ENCODE measurements at places on chromosomes 6 and 20.

DNA sequence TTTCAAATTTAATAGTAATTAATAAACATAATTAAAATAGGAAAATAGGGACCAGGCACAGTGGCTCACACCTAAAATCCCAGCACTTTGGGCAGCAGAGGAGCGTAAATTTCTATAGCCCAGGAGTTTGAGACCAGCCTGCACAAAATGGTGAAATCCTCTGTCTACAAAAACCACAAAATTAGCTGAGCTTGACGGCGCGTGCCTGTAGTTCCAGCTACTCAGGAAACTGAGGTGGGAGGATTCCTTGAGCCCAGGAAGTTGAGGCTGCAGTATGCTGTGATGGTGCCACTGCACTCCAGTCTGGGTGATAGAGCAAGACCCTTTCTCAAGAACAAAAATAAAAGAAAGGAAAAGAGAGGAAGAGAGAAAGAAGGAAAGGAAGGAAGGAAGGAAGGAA is 1387.0 kb upstream of the ADGRB3 start:
- no peak for DNase-seq

- DNase-seq = no peak
Observed at GRCh38 chr6:4727217-4727616, 49.0 kb upstream of the CDYL start.

DNA sequence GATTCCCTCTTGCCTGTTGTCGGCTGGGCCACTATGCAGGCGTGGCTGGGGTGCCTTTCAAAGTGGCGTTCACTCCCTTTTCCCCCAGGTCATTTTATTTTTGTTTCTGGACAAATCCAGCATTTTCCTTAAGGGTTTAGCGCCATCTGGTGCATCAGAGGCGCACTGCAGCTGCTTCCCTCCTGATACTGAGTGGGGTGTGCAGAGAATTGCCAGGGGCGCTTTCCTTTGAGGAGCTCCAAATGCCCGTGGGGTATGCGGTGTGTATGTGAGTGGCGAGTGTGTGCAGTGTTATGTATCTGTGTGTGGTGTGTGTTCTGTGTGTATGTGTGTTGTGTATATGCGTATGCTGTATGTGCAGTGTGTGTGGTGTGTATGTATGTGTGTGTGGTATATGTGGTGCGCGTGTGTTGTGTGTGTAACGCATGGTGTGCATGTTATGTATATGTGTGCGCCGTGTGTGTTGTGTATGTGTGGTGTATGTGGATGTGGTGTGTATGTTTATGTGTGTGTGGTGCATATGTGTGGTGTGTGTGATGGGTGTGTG is 100.1 kb upstream of the AGPAT4 start:
- DNase-seq = peak; percentile 31

DNA sequence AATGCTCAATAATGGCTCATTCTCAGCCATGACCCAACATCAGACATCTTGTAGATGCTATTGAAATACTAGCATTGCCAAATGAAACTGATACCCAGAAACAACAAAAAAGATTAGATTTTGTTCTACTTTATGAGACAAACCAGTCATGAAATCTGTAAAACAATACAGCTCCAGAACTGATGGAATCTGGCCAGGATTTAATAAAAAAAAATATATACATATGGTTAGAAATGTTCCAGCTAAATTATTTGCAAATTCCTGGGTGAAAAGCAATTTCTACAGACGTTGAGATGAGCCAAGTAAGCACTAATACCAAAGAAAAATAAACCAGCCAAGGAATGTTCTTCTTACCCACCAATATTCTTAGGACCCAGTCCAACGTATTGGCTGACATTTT is 201.3 kb downstream of the EPHA7 start:
- no peak for DNase-seq

GRCh38 chr20:43565758-43566104 is 6.9 kb downstream of the SGK2 start:
- DNase-seq = no peak

DNA sequence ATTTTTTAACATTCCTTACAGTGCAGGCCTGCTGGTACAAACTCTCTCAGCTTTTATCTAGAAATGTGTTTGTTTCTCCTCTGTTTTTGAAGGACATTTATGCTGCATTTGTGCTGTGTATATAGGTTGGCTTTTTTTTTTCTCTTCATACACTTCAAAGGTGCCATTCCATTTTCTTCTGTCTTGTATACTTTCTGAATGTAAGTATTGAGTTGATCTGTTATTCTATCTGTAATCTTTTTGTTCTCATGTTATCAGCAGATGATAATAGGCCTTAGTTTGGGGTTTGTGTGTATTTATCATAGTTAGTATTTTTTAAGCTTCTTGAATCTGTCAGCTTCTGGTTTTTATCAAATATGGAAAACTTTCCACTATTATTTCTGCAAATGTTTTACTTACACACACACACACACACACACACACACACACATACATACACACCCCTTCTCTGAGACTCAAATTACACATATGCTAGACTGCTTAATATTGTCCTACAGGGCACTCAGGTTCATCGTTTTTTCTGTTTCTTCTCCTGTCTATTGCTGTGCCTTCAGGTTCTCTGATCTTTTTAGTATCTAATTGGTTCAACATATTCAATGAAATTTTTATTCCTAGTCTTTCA is 74.6 kb downstream of the RPP40 start:
- no peak for DNase-seq

DNA sequence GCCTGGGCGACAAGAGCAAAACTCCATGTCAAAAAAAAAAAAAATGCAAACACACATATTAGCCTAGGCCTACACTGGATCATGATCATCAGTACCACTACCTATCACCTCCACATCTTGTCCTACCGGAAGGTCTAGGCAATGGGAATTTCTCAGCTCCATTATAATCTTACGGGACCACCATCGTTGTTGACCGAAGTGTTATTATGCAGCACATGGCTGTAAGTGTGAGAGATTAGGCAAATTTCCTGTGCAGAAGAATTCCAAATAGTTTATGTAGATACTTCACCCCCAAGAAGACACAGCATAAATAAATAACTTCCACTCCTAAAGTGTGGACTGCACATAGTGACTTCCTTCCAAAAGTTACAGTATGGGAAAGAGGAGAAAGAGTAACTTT is 16.8 kb upstream of the KIAA1755 start:
- no peak for DNase-seq

GRCh38 chr20:17612287-17612991 is 42.6 kb downstream of the DSTN start:
- DNase-seq = peak; percentile 50

GRCh38 chr20:49969946-49970345 is 12.8 kb upstream of the SNAI1 start:
- no peak for DNase-seq

DNA sequence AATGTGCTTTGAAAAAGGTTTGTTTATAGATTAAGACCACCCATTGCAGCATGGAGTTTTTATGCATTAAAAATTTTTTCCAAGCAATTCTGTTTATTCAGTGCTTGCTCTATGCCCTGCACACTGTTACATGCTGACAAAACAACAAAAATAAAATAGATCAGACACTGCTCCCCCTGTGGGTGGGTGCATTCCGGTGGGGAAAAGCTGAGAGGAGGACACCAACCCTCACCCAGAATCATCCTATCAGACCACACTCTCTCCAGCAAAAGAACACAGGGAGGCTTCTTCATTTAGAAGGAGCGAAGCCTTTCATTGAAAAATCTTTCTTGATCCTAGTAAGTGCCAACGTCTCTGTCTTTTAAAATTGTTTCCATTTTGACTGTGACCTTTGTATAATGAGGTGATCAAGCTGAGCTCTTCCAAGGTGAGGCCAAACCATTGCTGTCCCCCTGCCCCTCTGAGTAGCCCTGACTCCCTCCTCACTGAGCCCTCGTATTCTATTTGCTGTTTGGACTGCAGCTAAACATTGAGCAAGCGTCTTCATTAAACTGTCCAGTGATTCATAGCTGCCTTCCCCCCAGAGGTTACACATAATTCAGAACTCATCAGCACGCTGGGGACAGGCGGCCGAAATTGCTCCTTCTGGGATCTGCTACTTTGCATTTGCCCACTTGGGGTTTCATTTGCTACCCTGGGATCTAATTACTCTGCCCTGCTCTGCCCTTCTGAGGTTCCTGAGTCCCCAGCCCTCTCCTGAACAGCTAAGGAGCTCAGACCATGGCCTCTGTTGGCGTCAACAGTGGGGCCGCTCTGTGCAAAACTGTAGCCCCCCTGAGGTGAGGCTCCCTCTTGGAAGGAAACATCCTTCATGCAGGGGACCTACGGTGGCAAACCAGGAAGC is 102.4 kb downstream of the F13A1 start:
- DNase-seq = no peak

DNA sequence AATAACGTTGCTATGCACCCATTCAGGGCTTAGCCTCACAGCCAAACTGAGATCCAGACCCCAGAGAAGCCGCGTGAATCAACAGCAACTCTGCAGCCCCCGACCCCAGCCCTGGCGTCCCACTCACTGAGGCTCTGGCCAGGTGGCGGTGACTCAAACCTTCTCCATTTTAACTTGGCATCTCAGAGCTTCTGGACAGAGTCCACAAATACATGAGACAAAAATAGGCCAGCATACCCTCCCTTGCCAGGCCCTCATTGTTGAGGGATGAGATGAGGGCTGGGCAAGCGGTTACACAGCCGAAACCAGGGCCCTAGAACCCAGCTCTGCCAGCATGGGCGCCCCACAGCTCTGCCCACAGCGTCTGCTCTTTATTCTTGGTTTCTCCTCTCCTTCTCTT is 118.4 kb downstream of the MYLK4 start:
- no peak for DNase-seq

GRCh38 chr6:129672341-129672682 is 37.7 kb downstream of the ARHGAP18 start:
- peak; percentile 10 for DNase-seq

- DNase-seq = no peak
Observed at GRCh38 chr6:13553646-13554045, 20.8 kb upstream of the SIRT5 start.

DNA sequence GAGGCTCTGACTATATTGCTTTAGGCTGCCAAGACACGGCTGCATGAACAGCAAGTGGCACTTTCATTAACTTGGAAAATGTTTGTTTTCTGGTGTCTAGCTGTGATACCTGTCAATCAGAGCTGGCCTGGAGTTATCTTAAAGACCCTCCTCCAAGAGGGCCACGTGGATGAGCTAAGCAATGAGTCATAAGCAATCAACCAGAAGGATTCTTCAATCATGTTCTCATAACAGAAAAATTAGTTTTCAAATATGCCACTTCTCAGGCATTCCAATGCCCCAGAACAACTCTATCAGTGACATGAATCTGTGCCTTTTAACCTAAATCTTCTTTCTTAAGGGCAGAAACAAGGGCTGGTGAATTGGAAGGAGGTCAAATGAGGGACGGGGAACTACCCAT is 283.0 kb downstream of the HTR1B start:
- no peak for DNase-seq

GRCh38 chr6:53530346-53530745 is 14.6 kb downstream of the GCLC start:
- DNase-seq = no peak

- no peak for DNase-seq
Observed at GRCh38 chr20:33010133-33010504, 2.6 kb downstream of the BPIFB2 start.

- DNase-seq = no peak
Observed at GRCh38 chr6:128363020-128363813, 157.2 kb downstream of the PTPRK start.

DNA sequence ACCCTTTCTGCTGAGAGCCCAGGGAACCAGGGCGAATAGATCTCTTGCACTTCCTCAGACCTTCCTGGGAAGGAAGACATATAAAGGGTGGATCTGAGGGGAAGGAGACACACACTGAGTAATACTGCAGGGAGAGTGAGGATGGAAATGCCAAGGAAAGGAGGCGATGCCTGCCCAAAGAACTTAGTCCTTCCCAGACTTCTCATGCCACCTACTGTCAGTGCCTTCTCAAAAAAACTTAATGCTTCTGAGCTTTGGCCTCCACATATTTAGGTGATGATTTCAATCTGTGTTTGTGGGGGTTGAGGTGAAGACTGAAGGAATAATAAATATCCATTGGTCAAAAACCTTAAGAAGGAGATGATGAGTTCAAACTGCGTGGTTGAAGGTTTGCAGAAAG is 9.7 kb downstream of the BTN3A1 start:
- no peak for DNase-seq

- DNase-seq = no peak
Observed at GRCh38 chr20:63315731-63316491, 22.9 kb downstream of the COL20A1 start.

DNA sequence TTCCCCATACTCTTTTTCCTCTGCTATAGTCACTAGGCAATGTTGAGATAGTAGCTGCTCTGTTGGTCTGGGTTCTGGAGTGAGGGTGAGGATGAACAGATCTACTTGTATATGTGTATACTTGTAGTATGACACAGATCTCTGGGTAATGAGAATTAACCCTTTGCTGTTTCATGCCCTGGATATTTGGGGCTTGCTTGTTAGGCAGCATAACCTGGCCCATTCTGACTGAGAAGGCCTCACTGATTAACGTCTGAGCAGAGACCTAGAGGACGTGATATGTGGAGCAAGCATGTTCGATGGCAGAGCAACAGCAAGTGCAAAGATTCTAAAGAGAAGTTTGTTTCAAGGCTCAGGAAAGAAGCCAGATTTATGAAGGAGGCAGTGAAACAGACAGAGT is 94.4 kb downstream of the TRMT6 start:
- DNase-seq = no peak

DNA sequence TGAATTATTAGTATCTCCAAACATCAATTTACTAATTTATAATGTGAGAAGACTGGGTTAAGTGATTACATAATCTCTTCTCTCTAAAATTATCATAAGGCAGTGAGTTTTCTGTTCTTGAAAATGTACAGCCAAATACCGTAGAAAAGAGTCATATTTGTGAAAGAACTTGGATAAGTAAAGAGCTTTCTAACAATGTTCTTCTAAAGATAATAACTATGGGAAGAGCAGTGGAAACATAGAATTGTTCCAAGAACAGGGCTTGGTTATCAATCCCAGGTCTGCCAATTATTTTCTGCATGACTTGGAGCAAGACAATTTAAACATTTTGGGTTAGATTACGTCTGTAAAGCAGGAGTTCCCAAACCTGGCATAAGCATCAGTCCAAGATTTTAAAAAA is 198.1 kb upstream of the SGK1 start:
- no peak for DNase-seq

- no peak for DNase-seq
Observed at GRCh38 chr6:91213229-91213901, 626.5 kb upstream of the MAP3K7 start.

GRCh38 chr6:116247285-116247684 is 6.6 kb downstream of the TSPYL4 start:
- no peak for DNase-seq

DNA sequence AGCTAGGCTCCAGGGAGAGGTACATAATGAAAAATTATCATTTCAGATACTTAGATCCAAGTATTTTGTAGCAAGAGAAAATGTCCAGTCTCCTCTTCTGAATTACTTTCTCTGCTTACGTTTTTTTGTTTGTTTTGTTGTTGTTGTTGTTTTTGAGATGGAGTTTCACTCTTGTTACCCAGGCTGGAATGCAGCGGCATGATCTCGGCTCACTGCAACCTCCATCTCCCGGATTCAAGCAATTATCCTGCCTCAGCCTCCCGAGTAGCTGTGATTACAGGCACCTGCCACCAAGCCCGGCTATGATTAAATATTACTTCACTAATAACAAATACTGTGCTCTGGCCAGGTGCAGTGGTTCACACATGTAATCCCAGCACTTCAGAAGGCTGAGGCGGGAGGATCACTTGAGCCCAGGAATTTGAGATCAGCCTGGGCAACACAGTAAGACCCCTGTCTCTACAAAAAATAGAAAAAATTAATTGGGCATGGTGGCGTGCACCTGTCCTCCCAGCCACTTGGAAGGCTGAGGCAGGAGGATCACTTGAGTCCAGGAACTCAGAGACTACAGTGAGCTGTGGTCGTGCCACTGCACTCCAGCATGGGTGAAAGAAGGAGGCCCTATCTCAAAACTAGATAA is 155.0 kb upstream of the JARID2 start:
- DNase-seq = no peak

Data from central memory CD4-positive, alpha-beta T cell (primary cell).